Lung (tissue), 17 donors: ENCODE measurements at places on chromosomes 11 and 22. TPM values are rescaled to one million over a fixed set of nuclear protein-coding genes. Genes with fewer than 3 reads are reported as not detected.

Gene CARNS1
- 1.7 TPM for total RNA-seq

Gene TUB
- 23.5 TPM for total RNA-seq

DNA sequence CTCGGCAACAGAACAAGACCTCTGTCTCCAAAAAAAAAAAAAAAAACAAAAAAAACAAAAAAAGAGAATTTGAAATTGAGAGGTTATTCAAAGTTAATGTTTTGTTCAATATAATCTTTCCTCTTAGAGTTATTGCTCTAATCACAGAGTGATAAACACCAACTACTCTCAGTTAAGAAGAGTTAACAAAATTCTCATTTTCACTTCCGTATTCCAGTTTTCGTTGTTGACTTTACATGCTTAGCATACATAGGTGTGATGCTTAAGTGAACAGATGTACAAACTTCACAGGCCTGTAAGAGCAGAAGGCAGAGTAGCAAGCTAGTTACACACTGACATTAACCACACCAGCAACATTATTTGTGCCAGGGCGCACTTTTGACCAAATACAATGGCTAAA, 12.3 kb downstream of the EIF4ENIF1 start:
- no peak for DNase-seq

- no peak for DNase-seq
These were observed 11.2 kb downstream of the RTN4RL2 start for GRCh38 chr11:57471496-57471895.
